ENCODE measurements at places on chromosomes 3 and 15.

DNA sequence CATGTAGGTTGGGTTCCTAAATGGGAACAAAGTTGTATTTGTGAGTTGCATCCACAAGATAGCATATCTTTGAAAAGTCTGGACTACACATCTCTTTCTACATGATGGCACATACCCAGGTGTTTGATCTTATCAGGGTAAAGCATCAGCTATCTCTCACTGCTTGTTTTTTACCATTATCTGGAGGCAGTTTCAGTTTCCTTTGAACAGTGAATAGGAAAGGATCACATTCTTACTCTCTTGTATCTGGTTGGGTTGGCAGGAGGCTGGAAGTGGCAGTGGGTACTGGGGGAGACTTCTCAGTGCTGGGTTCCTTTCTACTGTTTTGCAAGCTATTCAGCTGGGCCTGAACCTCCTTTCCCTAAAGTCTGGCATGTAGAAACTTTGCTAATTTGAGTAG, 4.1 kb downstream of the CEMIP start:
- H3K4me3 ChIP-seq, result no peak overlapping the region
- no peak overlapping the region for H3K27ac ChIP-seq
- no peak for DNase-seq
- peaks cover 47% of the 10 kb centered on the region for H3K27me3 ChIP-seq

DNA sequence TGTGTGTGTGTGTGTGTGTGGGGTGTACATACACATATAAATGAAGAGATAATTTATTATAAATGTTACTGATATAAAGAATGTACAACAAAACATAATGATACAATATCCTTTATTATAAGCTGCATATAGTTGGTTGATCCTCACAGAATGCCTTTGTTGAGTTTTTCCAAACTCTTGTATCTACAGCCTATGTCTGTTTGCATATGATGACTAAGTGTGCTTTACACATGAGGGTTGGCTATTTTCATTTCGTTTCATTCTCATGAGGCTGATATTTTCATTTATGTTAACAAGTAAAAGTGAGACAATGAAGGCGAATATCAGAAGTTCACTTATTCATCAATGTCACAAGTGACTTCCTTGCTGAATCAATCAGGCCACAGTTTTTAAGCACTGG, 45.1 kb downstream of the TM2D3 start:
- no peak overlapping the region for H3K27ac ChIP-seq

- H3K27ac ChIP-seq, result peak overlapping the region; percentile 98
- no peak for DNase-seq
- H3K36me3 ChIP-seq, result peaks cover 5% of the 10 kb centered on the region
- H3K27me3 ChIP-seq, result no peaks in the 10 kb centered on the region
Observed at GRCh38 chr3:159857840-159858239, 130.8 kb upstream of the IL12A start.

- no peaks in the 10 kb centered on the region for H3K27me3 ChIP-seq
- H3K4me3 ChIP-seq, result no peak overlapping the region
- no peak overlapping the region for H3K27ac ChIP-seq
- H3K36me3 ChIP-seq, result no peaks in the 10 kb centered on the region
Observed at GRCh38 chr3:7238565-7239295, 377.8 kb downstream of the GRM7 start.

DNA sequence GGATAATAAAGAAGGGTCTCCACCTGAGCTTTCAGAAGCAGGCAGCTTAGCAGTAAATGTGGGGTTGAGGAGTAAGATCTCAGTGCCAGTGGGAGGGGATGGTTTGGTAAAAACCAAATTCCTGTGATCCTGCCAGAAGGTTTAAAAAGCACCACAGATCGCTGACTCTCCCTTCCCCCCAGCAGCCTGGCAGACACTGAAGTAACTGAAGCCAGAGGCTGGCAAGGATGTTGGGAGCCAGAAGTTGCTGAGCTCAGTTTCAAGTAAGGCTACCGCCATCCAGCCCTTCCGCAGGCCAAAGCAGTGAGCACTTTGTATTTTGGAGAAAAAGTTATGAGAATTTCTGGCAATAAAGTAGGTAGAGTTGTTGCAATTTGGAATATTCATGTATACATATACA, 246.4 kb downstream of the ZNF621 start:
- no peak overlapping the region for H3K4me3 ChIP-seq
- H3K4me1 ChIP-seq, result no peaks in the 10 kb centered on the region
- no peaks in the 10 kb centered on the region for H3K27me3 ChIP-seq

DNA sequence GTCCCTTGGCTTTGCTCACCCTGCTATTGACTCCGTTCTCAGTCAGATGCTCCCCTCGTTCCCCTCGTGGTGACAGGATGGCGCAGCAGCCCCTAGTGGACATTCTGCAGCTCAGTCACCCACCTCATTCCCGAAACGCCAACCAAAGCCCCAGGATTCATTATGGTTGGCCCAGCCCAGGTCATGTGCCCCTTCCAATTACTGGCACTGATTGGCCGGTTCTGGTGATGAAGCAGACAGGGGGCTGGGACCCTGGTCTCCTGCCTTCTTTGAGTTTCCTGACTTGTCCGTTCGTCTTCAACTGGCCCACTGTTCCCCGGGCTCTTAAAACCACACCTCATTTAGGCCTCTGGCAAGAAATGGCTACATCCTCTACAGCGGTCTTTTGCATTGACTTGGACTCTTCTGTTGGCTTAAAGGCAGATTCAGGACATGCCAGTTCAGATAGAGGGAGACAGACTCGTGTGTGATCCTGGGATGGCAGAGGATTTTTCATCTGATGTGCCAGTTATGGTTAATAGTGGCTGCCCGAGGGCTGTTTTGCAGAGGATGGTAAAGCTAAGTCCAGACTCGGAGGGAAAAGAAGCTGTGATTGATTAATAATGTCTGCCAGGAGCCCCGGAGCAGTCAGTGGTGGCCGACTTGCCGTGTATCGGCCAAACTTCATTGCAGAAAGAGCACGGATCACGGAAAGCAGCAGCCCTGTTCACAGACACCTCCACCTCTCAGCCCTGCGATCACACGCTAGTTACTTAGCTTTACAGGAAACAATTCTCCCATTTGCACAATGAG, 37.8 kb downstream of the LSM3 start:
- no peak overlapping the region for H3K27ac ChIP-seq
- peak; percentile 71 for DNase-seq
- H3K27me3 ChIP-seq, result no peaks in the 10 kb centered on the region
- H3K4me3 ChIP-seq, result peak overlapping the region; percentile 16
- no peaks in the 10 kb centered on the region for H3K36me3 ChIP-seq
- no peaks in the 10 kb centered on the region for H3K4me1 ChIP-seq

Measured in cardiac muscle cell (in vitro differentiated cells and primary cell).